Amniotic epithelial cell (primary cell): ENCODE measurements at places on chromosomes 5 and 9.

DNA sequence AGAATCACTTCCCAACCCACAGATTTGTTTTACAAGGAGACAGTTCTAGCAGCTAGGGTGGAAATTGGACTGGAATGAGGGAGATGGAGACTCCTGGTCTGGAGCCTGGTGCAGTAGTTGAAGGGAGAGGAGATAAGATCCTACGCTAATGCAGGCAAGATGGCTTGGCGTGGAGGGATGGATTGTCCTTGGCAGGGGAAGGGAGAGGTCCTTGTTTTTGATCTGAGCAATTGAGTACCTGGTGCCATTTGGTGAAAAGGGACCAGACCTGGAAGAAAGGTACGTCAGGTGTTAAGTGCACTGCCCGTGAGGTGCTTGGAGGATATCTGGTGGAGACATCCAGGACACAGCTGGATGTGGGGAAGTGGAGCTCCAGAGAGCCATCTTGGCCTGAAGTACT lies 35.7 kb downstream of the ANGPTL2 start:
- no peak for DNase-seq

- DNase-seq, result peak; percentile 67
These were observed 1649.8 kb downstream of the EFNA5 start for GRCh38 chr5:106020894-106021293.

DNA sequence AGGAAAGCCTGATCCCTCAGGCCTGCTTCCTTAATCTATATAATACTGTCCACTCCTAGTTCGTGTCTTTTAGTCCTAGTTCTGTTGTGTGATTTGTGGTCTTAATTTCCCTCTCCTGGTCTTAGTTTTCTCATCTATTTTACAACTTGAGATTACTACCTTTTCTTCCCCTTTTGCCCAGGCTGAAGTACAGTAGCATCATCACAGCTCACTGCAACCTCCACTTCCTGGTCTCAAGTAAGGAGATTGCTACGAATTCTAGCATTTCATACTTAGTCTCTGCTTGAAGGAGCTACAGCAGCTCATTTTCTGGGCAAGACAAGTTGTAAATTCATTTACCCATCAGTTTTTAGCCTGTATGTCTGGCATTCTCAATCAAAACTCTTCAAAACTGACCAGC lies 5.5 kb downstream of the TRIM32 start:
- DNase-seq, result no peak

GRCh38 chr9:89008744-89009545 lies 17.7 kb downstream of the S1PR3 start:
- no peak for DNase-seq

DNA sequence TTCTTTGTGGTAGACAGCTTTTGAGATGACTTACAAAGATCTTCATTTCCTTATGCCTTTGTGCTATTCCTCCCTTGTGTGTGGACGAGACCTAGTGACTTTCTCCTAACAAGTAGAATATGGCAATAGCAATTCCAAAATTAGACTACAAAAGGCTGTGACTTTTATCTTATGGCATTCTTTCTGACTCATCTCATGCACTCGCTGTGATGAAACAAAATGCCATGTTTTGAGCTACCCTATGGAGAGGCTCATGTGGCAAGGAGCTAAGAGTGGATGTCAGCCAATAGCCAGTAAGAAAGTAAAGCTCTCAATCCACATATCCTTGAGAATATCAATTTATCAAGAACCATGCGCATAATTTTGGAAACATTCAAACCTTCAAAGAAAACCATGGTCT lies 380.5 kb upstream of the SMC2 start:
- DNase-seq, result peak; percentile 69

GRCh38 chr9:68431307-68431706 lies 74.9 kb downstream of the PGM5 start:
- no peak for DNase-seq

GRCh38 chr5:66869347-66869746 lies 273.2 kb downstream of the MAST4 start:
- no peak for DNase-seq

GRCh38 chr9:83520292-83520691 lies 17.9 kb downstream of the FRMD3 start:
- DNase-seq, result no peak

DNA sequence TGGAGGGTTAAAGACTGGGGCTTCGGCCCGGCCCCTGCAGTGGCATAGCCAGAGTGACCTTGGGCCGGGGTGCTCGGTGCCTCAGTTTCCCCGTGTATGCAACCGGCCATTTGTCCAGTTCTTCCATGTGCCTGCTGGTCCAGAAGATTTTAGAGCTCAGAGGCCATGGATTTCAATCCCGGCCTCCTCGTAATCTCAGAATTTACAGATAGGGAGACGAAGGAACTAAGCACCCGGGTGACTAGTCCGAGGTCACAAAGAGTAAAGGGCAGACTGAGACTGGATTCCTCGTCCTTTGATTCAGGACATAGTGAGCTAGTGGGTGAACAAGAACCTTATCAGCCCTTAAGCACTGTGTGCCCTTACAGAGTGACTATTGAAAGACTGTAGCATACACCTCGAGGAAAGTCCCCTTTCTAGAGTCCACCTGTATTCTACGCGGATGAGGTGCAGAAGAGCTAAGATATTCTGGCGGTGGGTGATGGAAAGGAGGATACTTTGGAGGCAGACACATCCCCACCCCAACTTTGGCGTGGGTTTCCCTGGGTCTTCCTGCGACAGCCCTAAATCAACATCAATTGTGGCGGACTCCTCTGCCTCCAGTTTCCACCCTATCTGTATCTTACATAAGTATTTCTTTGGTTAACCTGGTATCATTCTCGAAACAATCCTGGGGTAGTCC lies 597 bp downstream of the SLC31A1 start:
- DNase-seq, result no peak

- no peak for DNase-seq
These were observed 47.4 kb upstream of the AFAP1L1 start for GRCh38 chr5:149224282-149224681.

- DNase-seq, result peak; percentile 46
These were observed 1.3 kb downstream of the GPR150 start for GRCh38 chr5:95620870-95621838.

DNA sequence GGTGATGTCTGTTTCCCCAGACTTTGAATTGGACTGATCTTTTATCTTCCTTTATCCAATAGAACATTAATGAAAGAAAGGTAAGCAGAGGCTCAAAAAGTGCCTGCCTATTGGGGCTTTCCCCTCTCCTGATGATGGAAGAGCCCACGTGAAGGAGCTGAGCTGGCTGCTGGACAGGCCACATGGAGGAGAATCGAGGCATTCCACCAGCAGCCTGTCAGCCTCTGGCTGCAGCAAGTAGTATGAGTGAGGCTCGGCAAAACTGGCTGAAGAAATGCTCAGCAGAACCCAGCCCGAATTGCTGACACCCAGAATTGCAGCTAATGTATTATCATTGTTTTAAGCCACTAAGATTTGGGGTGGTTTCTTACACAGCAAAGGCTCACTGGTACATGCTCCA lies 66.5 kb upstream of the STC2 start:
- DNase-seq, result no peak

- no peak for DNase-seq
These were observed 8.1 kb downstream of the SLC12A7 start for GRCh38 chr5:1103505-1104326.

DNA sequence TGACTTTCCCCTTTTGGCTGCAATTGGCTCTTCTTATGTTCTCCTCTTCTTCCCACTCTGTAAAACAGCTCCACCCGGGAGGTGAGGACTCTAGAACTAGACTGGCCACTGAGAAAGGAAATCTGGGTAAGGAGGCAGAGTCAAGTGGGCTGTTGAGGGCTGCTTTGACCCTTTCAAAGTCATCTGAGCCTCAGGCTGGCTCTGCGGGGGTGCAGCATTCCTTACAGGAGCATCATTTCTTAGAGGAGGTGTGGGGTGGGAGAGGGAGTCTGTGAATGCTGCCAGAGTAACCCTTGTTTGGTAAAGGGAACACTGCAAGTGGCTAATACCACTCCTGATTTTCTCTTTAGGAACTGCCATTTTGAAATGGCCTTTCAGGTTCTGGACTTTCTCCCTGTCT lies 377.7 kb upstream of the SMARCA2 start:
- DNase-seq, result no peak

- DNase-seq, result no peak
These were observed 116.9 kb upstream of the FAM174A start for GRCh38 chr5:100418231-100418630.

DNA sequence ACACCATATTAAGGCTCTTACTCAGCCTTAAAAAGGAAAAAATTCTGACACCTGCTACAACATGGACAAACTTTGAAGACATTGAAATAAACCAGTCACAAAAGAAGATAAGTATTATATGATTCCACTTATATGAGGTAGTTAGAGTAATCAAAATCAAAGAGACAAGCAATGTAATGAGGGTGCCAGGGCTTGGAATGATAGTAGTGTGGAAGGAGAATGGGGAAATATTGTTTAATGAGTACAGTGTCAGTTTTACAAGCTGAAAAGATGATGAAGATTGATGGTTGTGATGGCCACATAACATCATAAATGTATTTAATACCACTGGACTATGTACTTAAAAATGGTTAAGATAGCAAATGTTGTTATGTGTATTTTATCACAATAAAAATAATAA lies 485.7 kb downstream of the SPATA31D1 start:
- DNase-seq, result no peak

DNA sequence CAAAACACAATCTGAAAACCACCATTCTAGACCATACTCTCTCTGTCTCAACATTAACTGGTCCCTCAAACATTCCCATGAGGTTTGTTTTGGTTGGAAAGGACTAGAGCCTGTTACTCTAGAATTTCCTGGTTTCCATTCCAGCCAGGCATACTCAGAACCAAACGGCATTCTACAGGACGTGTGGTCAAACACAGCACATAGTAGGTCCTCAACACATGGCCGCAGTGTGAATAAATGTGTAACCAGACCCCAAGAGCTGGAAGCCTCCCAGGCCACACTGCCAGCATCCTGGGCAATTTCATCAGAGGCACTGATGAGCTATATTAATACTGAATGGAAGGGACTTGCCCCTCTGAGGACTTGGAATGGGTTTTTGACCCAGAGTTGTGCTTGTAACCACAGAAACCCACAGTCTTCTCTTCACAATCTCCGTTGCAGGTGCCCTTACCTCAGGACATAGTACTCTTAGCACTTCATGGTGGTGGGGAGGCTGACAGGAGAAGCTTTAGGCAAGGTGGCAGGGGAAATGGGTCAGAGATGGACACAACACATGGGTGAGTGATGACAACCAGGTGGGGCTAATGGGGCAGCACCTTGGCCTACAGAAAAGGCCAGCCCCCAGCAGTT lies 66.0 kb downstream of the ZNF366 start:
- DNase-seq, result no peak

GRCh38 chr9:127813686-127814226 lies 11.1 kb downstream of the FPGS start:
- DNase-seq, result no peak

GRCh38 chr5:114192108-114192507 lies 169.8 kb upstream of the KCNN2 start:
- DNase-seq, result peak; percentile 59

DNA sequence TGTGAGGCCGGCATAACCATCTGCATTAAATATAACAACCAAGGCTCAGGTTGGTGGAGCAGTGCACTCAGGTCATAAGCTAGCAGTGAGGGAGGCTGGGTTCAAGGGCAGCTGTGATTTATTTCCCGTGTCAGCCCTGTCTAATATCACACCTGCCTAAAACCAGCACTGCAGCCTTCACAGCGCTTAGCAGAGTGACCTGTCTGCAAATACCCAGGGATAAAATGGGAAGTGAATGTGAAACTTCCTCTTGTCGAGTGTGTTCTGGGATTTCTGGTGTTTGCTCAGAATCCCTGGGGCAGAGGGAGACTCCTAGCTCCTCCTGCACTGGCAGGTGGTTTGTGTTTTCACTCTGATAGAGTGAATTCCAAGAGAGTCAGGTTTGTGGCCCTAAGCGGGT lies 57.5 kb downstream of the ZNF510 start:
- no peak for DNase-seq

DNA sequence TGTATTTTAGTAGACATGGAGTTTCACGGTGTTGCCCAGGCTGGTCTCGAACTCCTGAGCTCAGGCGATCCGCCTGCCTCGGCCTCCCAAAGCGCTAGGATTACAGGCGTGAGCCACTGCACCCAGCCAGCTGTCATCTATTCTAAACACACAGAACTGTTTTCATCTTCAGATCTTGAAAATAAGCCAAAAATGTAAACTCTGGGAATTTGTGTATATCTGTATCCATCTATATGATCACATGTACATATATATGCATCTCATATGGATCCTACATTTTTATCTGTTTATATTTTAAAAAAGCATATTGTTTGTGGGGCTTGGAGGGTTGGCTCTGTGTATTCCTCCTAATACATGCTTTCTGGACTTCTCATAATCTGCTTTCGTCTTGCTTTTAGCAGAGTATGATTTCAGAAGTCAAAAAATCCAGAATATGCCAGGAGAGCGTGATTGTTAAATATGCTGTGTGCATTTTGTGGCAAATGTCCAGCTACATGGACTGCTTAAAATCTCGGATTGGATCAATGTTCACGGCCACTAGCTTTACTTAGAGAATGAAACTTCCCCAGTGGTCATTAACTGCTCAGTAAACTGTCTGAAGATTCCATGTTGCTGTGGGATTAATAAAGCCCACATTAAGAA lies 274.4 kb upstream of the IRX1 start:
- no peak for DNase-seq

GRCh38 chr5:173172166-173172565 lies 27.8 kb downstream of the BNIP1 start:
- no peak for DNase-seq

DNA sequence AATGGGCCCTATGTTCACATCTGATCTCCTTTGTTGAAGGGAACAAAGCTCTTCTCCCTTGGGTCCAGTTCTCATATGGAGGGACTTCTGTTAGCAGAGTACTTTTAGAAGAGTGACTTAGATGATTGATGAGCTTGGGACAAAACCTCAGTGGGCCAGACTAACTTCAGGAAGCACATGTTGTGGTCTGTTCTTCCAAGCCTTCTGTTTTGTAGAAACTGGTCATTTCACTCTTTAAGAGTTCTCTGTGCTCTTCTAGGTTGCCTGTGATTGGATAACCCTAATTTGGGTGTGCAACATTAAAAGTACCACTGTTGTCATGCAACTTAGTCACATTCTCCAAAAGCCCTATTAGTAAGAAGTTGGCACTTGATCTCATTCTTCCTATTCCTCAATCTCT lies 183.5 kb upstream of the ACO1 start:
- DNase-seq, result no peak

GRCh38 chr9:129334105-129334935 lies 156.3 kb upstream of the IER5L start:
- DNase-seq, result peak; percentile 98

DNA sequence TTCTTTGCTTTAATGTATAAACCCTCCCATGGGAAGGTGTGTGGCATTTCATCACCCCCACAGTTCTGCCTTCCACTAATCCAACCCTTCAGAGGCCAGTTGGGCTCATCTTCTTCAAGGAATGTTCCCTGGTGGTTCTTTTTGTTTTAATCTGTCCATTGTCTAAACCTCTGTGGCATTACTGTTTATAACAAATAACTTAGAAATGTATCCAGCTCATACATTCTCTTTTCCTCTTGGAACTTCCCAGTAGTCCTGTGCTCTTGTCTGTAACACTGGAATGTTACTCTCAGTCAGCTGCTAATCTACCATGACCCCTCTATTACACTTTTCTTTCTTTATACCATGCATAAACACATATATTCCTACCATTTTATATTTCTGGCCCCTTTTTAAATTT lies 213.5 kb upstream of the TARS1 start:
- DNase-seq, result peak; percentile 23
